ENCODE measurements at places on chromosomes 4 and X.

DNA sequence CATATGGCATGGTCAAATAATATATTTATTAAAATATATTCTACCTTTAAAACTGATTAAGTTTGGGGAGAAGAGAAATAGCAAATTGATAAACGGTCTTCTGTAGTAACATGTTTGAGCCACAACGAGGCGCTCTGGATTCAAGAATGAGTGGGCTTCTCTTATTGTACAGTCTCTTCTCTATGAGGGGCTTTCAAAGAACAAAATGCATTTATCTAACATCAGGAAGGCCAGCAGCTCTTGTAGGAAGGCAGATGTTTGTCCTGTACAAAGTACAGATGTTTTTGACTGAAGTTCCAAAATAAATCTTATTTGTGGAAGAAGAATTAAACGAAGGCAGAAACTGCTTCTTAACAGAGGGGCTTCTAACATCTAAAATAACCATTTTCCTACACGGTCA, 153.6 kb downstream of the RASL11B start:
- no peak for DNase-seq

DNA sequence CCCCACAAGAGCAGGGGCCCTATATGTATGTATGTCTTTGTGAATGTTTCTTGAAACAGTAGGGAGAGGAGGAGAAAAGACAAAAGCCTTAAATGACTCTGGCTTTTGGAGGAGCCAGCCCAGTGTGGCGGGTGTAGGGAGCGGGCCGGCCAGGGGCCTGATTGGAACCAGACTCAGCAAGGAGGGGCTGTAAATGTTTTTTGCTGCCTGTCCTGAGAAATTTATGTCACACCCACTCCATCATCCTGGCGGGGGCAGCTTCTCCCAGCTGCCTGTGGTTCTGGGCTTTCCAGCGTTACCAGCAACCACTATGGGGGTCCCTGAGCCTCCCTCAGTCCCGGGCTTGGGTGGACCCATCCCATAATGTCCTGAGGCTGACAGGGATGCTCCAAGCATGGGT, 130.8 kb downstream of the PJA1 start:
- no peak for DNase-seq

GRCh38 chr4:105265689-105266088, 119.0 kb downstream of the TET2 start:
- no peak for DNase-seq

DNA sequence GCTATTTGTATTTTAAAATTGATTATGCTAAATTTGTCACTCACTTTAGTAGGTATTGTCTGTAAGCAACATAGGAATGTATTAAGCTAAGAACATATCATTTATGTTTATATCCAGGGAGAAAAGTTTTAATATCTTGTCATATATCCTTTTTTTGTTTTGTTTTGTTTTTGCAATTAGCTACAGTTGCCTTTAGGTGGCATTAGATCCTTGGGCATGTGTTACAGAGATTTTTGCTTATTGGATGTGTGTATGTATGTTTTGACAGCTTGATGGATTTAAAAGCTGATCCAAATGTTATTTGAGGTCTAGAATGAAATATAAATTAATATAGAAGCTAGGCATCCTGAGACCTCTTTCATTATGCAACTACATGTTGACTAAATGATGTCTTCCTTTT, 36.1 kb upstream of the OTUD4 start:
- no peak for DNase-seq

- peak; percentile 79 for DNase-seq
These were observed 215.2 kb upstream of the PSAPL1 start for GRCh38 chr4:7649741-7650531.

DNA sequence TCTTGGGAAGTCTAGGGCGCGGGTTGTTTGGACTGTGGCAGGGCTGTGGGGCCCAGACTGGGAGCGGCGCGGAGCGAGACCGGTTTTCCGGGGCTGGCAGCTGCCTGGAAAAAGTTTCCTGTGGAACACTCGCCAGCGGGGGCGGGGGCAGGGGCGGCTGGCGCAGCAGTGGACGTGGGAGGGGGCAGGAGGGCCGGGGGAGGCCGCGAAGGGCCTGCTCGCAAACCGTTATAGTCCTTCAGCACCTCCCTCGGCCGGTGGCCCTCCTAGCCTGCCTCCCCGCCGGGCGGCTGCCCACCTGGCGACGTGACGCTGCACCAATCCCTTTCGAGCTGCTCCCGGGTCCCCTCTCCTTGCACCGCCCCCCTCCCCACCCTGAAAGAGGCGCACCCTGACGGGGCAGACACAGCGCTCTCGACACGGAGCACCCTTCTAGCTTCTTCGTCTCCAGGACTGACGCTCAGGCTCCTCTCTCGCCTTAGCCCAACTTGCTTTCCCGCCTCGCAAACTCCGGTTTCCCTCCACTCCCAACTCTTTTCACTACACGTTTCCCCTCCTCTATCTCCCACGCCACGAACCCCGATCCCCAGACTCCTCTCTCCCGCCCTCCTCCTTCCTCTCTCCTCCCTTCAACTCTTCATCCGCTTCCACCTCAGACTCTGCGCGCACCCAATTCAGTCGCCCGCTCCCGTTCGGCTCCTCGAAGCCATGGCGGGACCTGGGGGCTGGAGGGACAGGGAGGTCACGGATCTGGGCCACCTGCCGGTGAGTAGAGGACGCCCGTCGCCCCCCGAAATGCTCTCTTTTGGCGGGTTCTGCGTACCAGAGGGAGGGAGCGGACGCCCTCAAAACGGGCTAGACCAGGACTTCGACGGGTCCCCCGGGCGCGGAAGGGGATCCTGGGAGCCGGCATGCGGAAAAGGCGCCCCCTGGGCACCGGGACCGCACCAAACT, at the start of gene NRK:
Gene NRK (plus strand): TSS at position 402 of the 954 bp plus-strand sequence. CDS start 307 bp downstream, at position 709.
- DNase-seq = no peak

- no peak for DNase-seq
These were observed 1812.1 kb upstream of the ADGRL3 start for GRCh38 chr4:59387759-59388758.

DNA sequence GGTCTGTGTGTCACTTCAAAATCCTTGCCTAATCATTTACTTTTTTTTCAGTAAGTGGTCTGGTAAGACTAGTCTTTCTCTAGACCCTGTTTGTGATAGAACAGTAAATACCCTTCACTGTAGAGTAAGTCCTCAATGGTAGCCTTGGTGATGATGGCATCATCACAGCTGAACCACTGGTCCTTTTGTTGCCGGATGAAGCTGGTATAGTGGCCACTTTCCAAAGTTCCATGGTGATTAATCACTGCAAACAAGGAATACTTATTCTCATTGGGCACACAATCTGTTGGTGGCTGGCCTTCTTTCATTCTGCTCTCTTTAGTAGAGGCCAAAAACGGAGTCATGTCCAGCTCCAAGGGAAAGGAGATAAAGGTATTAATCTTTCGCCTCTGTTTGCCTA, 2.9 kb downstream of the USP51 start:
- no peak for DNase-seq

DNA sequence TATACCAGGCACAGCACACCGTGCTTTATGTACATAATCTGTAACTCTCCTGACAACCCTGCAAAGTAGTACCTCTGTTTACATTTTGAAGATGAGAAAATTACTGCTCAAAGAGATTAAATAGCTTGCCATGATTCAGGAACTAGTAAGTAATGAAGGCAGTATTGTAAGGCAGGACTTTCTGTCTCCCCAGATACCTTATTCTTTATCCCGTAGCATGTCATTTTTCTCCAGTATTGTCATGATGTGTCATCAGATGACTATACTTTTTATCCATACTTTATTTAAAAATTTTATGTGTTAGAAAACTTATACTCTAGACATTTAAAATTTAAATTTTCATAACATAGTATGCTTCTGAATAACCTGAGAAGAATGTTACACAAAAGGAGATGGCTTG, 188.3 kb upstream of the NUDT6 start:
- DNase-seq = no peak

- peak; percentile 19 for DNase-seq
These were observed 4.7 kb downstream of the HS3ST1 start for GRCh38 chr4:11424000-11424399.

DNA sequence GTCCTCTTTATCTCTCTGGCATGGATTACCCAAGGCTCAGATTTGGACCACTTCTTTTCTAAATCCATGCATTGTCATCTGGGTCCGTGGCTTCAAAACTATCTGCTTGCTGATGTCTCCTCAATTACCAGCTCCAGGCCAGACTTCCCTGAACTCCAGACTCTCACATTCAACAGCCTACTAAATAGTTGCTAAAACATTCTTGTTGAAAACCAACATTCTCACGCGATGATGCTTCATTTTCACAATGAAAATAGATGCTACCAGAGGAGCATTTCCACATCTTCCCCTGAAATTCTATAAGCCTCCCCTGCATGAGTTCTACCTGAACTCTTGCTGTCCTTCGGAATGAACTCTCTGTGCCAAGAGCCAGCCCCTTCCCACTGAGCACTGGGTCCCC, 5.2 kb upstream of the TLR6 start:
- DNase-seq = no peak

DNA sequence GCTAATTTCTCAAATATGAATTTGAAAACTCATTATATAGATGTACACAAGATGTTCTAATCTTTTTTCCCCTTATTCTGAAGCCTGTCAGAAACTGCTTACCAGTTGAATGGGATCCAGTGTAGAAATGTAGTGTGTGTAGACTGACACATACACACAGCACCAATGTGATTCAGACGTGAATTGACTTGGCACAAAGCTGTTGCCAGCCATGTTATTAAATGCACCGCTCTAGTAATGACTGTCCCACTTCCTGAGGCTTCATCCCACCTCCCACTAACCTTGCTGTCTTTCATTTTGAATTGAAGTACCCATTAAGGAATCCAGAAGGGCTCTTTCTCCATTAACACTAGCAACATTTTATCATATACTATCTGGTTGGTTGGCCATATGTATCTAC, 146.6 kb downstream of the PPA2 start:
- no peak for DNase-seq

DNA sequence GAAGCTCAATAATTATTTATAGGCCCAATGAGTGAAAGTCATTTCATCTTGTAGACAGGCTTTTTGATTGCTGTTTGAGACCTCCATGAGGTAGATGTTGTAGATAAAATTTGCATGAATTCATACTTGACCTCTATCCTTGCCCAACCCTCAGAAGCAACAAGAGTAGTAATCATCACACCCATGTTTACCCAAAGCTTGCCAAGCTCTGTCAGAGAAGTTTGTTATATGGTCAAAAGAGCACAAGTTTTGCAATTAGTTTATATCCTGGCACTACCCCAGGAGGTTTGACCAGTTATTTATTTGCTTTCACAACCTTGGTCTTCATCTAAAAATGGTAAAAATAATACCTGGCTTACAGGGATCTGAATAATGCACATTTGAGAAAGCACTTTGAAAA, 20.7 kb downstream of the ADH7 start:
- no peak for DNase-seq

DNA sequence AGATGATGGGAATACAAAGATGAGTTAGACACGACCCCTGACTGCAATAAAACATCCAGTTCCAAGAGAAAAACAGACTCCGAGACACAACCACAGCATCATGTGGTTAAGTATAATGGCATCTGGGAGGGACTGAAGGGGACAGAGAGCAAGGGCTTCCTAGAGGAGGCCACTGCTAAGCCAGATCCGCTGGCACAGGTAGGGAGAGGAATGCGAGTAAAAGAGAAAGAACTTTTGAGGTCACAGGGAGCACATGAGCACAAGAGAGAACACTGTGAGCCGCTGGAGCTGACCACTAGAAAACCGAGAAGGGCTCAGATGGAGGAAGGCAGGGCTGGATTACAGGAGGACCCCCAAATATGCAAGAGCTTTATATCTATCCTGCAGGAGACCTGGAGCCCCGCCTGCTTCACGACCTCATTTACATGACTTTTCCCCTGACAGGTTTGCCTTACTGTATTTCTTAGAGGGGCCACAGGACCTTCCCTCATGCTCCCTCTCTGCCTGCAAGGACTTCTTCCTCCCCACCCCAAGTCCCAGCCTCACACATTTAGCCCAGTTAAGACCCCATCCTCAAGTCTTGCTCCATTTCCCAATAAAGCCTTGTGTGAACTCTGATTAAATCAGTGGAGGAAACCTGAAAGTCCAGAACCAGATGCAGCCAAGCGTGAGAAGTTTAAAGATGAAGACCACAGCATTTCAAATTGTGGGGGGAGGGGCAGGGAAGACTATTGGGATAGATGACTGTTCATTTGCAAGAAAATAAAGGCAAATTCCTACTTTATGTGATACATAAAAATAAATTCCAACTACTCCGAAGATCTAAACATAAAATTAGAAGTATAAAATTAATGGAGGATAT, 29.6 kb downstream of the MFAP3L start:
- DNase-seq = no peak

DNA sequence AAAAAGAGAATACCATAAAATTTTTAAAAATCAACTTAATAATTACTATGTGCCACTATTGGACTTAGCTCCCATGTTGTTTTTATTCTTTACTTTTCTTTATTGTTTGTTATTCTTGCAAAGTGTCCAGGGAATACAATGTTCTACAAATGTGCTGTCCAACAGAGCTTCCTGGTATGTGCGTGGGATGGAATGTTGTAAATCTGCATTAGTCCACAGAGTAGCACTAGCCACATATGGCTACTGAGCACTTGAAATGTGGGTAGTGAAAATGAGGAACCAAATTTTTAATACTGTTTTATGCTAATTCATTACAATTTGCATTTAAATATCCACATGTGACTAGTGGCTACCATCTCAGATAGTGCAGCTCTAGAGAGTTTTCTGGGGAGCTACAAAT, 14.3 kb upstream of the CORIN start:
- no peak for DNase-seq

- DNase-seq = no peak
These were observed 836 bp upstream of the LNX1 start for GRCh38 chr4:53592122-53592521.

DNA sequence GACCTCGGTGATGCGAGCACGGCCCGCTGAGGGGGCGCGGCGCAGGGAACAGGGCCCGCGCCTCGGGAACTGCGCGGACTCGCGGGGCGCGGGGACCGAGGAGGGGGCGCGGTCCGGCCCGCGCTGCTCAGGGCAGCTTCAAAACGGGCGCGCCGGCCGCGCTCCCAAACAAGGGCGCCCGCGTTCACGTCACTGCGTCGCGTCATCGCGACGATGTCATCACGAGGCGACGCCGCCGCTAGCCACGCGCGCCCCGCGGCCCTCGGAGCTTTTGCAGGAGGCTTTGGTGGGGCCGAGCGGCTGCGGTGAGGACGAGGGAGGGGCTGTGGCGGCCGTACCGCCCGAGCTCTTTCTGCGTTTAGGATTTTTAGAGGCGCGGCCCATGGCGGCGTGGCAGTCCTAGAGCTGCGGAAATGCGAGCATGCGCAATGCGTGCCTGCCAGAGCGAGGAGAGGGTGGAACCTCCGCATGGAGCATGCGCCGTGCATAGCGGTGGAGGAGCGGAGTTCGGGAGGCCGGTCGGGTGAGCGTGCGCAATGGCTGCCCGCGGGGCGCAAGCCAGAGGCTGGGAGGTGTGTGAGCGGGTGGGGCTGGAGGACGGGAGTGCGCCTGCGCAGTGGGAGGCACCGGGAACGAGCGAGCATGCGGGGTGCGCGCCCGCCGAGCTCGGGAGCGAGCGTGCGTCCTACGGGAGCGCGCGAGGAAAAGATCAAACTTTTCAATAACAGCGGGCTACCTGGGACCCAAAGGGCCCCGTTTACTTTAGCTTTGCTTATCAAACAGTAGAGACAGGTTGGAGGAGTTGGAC, at the start of gene PPP2R3B:
Gene PPP2R3B (minus strand): TSS at position 140 of the 808 bp plus-strand sequence. CDS start 216 bp downstream, outside the sequence.
- peak; percentile 99 for DNase-seq

GRCh38 chr4:110621328-110621812, 1.5 kb downstream of the PITX2 start:
- DNase-seq = no peak

Data from CD8-positive, alpha-beta memory T cell (primary cell).